Activated CD4-positive, alpha-beta memory T cell treated with anti-CD3 and anti-CD28 coated beads, Interleukin-2, amount 10 ng/mL, durations not matched to agents 7 days and 5 days (primary cell): ENCODE measurements at places on chromosomes 16 and 17. TPM values are rescaled to one million over a fixed set of nuclear protein-coding genes. Genes with fewer than 3 reads are reported as not detected.

- H3K27ac ChIP-seq = peak overlapping the region; percentile 66
- H3K36me3 ChIP-seq = peaks cover 39% of the 10 kb centered on the region
- DNase-seq = peak; percentile 78
- H3K4me3 ChIP-seq = peak overlapping the region; percentile 83
Observed at GRCh38 chr16:29811170-29811895, 660 bp upstream of the PRRT2 start.

- no peak overlapping the region for H3K4me3 ChIP-seq
- no peaks in the 10 kb centered on the region for H3K27me3 ChIP-seq
- H3K4me1 ChIP-seq = no peaks in the 10 kb centered on the region
- no peaks in the 10 kb centered on the region for H3K36me3 ChIP-seq
- no peak overlapping the region for H3K27ac ChIP-seq
Observed at GRCh38 chr17:1943436-1943831, 81.7 kb downstream of the RTN4RL1 start.

GRCh38 chr16:17448640-17449638 is 21.8 kb downstream of the XYLT1 start:
- peak; percentile 71 for DNase-seq
- H3K36me3 ChIP-seq = peaks cover 38% of the 10 kb centered on the region
- H3K27ac ChIP-seq = peak overlapping the region; percentile 98
- H3K4me3 ChIP-seq = peak overlapping the region; percentile 45
- H3K27me3 ChIP-seq = no peaks in the 10 kb centered on the region

The LDHD gene
- total RNA-seq = 0.28 TPM

GRCh38 chr17:75105126-75106080 is 4.4 kb upstream of the ARMC7 start:
- peak; percentile 41 for DNase-seq
- H3K4me3 ChIP-seq = no peak overlapping the region
- H3K27ac ChIP-seq = no peak overlapping the region
- no peaks in the 10 kb centered on the region for H3K36me3 ChIP-seq

DNA sequence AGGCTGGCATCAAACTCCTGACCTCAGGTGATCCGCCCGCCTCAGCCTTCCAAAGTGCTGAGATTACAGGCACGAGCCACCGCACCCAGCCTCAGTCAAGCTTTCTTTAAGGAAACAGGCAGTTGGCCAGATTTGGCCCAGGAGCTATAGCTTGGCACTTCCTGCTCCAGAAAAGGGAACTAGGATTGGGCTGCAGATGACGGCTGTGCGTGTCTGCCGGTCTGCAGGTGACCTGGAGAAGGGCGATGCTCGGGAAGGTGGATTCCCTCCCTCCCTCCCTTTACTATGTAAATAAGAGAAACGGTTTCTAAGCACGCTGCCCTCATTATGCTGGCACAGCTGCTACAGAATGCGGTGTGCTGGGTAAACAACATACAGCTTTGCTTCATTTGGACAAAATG is 215.9 kb downstream of the RPTOR start:
- no peak overlapping the region for H3K4me3 ChIP-seq
- no peak for DNase-seq
- H3K36me3 ChIP-seq = peaks cover 56% of the 10 kb centered on the region
- peaks cover 78% of the 10 kb centered on the region for H3K4me1 ChIP-seq

GRCh38 chr17:62592341-62593099 is 35.0 kb upstream of the MRC2 start:
- peaks cover 42% of the 10 kb centered on the region for H3K36me3 ChIP-seq
- no peak overlapping the region for H3K4me3 ChIP-seq
- no peak for DNase-seq
- H3K27me3 ChIP-seq = no peaks in the 10 kb centered on the region

DNA sequence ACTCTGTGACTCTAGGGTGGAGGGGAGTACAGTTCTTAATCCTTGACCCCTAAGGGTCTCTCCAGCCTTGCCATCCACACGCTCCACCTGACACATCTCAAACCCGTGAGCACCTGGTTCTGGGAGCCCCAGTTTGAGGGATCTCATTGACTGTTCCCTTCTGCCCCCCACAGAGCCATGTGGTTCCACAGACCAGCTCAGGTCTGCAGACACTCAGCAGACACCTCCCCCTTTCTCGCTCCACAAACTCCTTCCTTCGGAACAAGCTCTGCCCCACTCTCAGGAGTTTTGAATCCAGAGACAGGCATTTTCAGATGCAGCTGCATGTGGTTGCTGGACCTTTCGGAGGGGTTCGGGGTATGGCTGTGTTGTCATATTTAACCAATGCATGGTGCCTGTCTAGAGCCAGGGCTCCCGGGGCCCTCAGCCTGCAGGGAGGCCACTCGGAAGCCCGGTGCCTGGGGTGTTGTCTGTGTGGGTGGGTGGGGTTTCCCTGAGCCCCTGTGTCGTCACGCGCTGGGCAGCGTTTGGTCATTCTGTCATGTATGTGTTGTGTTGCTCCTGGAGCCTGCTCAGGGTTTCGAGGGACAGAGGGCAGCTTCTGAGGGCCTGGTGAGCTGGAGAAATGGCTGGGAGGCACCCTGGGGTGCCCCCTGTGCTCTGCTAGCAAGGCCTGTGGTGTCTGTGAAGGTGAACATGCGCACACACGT is 99.2 kb upstream of the PLCG2 start:
- peaks cover 1% of the 10 kb centered on the region for H3K4me1 ChIP-seq
- no peak for DNase-seq
- H3K36me3 ChIP-seq = peaks cover 22% of the 10 kb centered on the region
- H3K4me3 ChIP-seq = no peak overlapping the region

DNA sequence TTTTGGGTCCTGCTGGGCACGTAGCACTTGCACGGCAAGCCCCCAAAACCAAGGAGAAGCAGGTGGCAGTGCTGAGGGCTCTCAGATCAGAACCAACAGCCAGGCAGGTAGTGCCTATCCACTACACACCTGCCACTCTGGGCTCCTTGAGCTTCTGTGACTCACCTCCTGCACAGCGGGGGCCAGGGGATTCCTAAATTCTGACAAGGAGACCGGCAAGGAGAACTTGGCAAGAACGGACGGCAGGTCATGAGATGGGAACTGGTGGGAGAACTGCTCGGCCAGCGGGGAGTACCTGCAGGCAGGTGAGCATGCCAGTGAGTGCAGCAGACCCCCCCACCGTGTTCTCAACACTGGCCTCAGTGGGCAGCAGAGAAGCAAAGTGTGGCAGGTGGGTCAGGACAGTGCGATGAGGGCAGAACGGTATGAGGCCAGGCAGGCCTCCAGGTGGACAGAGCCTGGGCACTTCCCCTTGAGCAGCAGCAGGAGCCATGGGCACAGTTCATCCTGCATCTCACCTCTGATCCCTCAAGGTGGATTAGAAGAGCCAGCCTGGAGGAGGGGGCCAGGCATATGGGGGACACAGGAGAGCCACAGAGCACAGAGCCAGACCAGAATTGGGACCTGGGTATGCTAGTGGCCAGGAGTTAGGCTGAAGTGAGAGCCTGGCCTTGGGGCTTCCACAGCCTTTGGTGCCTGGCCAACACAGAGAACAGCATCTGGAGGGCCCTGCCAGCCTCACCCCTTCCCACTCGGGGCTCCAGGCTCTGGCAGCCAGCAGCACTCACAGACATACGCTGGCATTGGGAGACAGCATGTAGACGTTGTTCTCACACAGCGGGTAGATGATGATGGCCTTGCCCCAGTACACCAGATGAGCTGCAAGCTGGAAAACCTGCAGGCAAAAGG is 14.7 kb downstream of the MPG start:
- H3K4me1 ChIP-seq = peaks cover 5% of the 10 kb centered on the region
- H3K36me3 ChIP-seq = peaks cover 12% of the 10 kb centered on the region
- no peak overlapping the region for H3K27ac ChIP-seq
- DNase-seq = no peak
- no peaks in the 10 kb centered on the region for H3K27me3 ChIP-seq

The ORMDL3 gene
- total RNA-seq = 104 TPM

The PLA2G10 gene
- not detected for total RNA-seq

The CCL4L2 gene
- 4.0 TPM for total RNA-seq

- no peaks in the 10 kb centered on the region for H3K27me3 ChIP-seq
- H3K36me3 ChIP-seq = peaks cover 35% of the 10 kb centered on the region
- DNase-seq = peak; percentile 91
- H3K4me3 ChIP-seq = peak within 1 kb of the TSS; percentile 99
- peaks cover 65% of the 10 kb centered on the region for H3K4me1 ChIP-seq
Observed at GRCh38 chr17:42016941-42017865, at the start of gene DNAJC7. Gene DNAJC7, minus strand, starts transcription at chr17:42017439. Its CDS starts 23 bp downstream, at chr17:42017416.

DNA sequence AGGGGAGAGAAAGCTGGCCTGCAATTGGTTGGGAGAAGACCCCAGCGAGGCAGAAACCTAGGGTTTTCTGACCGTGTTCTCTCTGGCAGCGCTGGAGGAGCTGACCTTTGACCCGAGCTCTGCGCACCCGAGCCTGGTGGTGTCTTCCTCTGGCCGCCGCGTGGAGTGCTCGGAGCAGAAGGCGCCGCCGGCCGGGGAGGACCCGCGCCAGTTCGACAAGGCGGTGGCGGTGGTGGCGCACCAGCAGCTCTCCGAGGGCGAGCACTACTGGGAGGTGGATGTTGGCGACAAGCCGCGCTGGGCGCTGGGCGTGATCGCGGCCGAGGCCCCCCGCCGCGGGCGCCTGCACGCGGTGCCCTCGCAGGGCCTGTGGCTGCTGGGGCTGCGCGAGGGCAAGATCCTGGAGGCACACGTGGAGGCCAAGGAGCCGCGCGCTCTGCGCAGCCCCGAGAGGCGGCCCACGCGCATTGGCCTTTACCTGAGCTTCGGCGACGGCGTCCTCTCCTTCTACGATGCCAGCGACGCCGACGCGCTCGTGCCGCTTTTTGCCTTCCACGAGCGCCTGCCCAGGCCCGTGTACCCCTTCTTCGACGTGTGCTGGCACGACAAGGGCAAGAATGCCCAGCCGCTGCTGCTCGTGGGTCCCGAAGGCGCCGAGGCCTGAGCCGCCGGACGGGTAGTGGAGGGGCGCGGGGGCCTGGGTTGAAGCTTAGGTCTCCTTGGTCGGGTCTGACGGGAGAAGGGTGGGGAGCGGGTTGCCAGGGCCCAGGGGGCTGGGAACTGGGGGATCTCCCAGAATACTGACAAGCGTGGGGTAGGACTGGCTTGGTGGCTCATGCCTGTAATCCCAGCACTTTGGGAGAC is 7.4 kb upstream of the PYDC1 start:
- H3K36me3 ChIP-seq = no peaks in the 10 kb centered on the region
- no peak for DNase-seq
- no peaks in the 10 kb centered on the region for H3K4me1 ChIP-seq
- no peak overlapping the region for H3K4me3 ChIP-seq
- no peak overlapping the region for H3K27ac ChIP-seq

GRCh38 chr17:11446316-11446715 is 152.0 kb upstream of the DNAH9 start:
- H3K36me3 ChIP-seq = no peaks in the 10 kb centered on the region
- H3K4me3 ChIP-seq = no peak overlapping the region

DNA sequence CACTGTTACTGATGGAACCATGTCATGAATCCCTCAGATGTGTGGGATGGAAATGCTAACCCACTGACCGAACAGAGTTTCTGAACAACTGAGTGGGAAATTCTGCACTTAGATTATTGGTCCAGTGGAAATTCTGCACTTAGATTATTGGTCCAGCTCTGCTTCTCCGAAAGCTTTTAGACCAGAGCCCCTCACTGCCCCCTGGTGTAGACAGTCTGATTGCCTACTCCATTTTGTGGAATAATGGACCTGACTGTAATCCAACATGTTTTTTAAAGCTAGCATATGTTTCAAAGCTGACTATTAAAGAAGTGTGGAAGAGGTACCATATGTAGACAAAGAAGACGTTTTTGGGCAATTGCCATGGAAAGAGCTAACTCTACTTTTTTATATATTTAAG is 50.3 kb upstream of the TBX2 start:
- H3K27me3 ChIP-seq = no peaks in the 10 kb centered on the region
- H3K4me1 ChIP-seq = no peaks in the 10 kb centered on the region
- H3K4me3 ChIP-seq = no peak overlapping the region
- H3K27ac ChIP-seq = no peak overlapping the region
- no peaks in the 10 kb centered on the region for H3K36me3 ChIP-seq

GRCh38 chr17:19533718-19534561 is at the start of gene SLC47A1:
Gene SLC47A1, plus strand, starts transcription at chr17:19533854. Its CDS starts 86 bp downstream, at chr17:19533940.
- peaks cover 16% of the 10 kb centered on the region for H3K4me1 ChIP-seq
- no peak within 1 kb of the TSS for H3K27ac ChIP-seq
- H3K27me3 ChIP-seq = peaks cover 61% of the 10 kb centered on the region
- H3K36me3 ChIP-seq = no peaks in the 10 kb centered on the region

- peaks cover 48% of the 10 kb centered on the region for H3K4me1 ChIP-seq
- no peak for DNase-seq
- no peak overlapping the region for H3K4me3 ChIP-seq
- peaks cover 9% of the 10 kb centered on the region for H3K27me3 ChIP-seq
- H3K36me3 ChIP-seq = peaks cover 17% of the 10 kb centered on the region
Observed at GRCh38 chr17:40448213-40448638, 5.0 kb downstream of the IGFBP4 start.

DNA sequence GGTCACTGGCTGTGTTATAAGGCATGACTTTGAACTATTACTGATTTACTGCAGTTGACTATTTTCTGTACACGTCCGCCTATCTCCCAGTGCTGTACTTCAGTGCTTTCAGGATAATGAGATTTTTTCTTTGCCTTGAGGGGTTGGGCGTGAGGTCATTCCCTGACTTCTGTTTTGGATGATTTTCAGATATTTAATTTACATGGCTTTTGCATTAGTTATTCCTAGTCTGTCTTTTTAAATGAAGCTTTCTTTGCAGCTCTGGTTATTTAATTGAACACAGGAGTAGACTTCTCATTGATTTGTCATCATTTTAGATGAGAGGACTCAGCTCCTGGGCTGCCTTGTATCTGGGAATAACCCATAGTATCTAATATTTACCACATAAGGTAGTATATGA is 23.7 kb downstream of the WIPF2 start:
- no peak overlapping the region for H3K27ac ChIP-seq
- DNase-seq = no peak
- H3K4me1 ChIP-seq = peaks cover 11% of the 10 kb centered on the region
- peaks cover 5% of the 10 kb centered on the region for H3K36me3 ChIP-seq
- H3K4me3 ChIP-seq = no peak overlapping the region

DNA sequence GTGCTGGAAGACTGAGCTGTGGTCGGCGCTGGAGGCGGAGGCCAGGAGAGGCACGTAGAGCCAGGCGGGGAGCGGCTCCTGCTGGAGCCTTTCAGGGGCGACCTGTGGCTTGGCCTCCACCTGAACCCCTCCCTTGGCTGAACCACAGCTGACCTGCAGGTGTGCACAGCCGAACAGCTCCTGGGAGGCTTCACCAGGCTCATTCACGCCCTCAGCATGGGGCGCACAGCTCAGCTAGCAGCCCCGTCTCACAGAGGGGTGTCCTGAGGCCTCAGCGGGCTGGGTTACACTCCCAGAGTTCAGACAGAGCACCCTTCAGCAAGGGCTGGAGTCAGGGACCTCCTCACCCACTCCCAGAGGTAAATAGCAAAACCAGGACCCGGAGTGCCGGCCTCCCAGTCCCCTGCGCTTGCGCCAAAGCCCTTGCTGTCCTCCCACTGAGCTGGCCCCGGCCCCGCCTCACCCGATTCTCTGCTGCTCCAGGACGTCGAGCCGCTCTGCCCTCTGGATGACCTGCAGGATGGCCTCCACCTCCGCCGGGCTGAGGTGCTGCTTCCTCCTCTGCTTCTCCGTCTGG is 31.7 kb downstream of the RPH3AL start:
- H3K36me3 ChIP-seq = no peaks in the 10 kb centered on the region
- DNase-seq = no peak
- no peak overlapping the region for H3K4me3 ChIP-seq
- no peaks in the 10 kb centered on the region for H3K27me3 ChIP-seq

DNA sequence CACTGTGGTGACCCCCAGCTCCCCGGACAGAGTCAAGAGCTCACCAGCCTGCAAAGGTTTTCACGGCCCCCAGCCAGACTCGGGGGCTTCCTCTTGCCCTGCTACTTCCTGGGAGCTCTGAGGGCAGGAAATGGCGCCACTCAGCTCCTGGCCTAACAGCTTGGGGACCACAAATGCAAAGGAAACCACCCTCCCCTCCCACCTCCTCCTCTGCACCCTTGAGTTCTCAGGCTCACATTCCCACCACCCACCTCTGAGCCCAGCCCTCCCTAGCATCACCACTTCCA is 375 bp upstream of the SPN start:
- peaks cover 43% of the 10 kb centered on the region for H3K36me3 ChIP-seq
- peak overlapping the region; percentile 91 for H3K27ac ChIP-seq
- no peaks in the 10 kb centered on the region for H3K27me3 ChIP-seq
- peaks cover 44% of the 10 kb centered on the region for H3K4me1 ChIP-seq
